Right kidney (tissue), 9 donors: ENCODE measurements at places on chromosomes 11 and 22.
A peak's percentile ranks its signal among the peaks of the same experiment; 100 is the strongest.

GRCh38 chr11:95674657-95675358, 114.8 kb downstream of the FAM76B start:
- DNase-seq = no peak

DNA sequence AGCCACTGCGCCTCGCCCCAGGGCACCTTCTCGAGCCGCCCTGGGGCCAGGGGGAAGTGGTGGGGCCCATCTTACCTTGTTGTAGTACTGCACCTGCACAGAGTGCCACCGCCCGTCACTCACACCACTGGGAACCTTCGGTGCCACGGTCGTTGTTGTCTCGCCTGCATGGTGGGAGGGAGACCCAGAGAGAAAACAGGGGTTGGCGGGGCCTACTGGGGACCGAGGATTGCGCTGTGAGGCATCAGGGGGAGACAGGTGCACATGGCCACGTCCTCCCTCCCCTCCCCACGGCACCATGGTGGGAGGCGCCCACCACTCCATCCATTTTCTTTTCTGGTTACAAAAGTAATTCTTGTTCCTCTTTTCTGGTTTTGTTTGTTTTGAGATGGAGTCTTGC, 97.8 kb downstream of the TRMU start:
- no peak for DNase-seq

DNA sequence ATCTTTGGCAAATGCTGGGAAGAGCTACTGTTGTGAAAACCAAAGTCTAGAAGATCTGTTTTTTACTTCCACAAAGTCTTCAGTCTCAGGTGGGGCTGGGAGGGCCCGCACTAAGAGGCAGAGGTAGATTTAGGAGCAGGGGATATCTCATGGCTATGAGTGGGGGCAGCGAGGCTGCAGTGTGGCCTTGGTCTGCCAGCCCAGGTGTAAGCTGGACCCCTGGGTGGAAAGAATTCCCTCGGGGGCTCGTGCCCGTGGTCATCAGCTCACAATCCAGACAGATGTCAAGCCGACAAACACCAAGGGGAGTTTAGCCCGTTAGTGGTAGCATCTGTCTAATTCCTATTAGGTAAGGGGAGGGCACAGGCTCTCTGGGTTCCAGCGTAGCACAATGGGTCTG, 9.0 kb downstream of the PKNOX2 start:
- no peak for DNase-seq

DNA sequence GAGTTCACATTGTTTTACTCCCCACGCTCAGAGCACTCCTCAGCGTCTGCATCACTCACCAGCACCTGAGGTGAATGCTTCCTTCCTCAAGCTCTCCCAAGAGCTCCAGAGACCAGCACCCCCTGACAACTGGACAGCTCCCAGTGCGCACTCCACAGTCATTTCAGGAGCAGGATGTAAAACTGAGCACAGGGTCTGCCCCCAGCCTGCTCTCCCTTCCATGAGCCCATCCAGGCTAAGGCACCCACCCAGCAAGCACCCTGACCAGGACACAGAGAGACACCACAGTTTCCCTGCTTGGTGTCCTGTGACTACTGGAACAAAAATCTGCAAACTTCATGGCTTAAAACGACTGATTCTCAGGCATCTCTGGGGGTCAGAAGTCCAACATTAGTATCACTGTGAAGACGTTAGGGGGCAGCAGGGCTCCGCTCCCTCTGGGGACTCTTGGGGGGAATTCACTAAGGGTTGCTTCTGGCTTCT, 3.3 kb downstream of the SCGB1D2 start:
- DNase-seq = peak; percentile 34

DNA sequence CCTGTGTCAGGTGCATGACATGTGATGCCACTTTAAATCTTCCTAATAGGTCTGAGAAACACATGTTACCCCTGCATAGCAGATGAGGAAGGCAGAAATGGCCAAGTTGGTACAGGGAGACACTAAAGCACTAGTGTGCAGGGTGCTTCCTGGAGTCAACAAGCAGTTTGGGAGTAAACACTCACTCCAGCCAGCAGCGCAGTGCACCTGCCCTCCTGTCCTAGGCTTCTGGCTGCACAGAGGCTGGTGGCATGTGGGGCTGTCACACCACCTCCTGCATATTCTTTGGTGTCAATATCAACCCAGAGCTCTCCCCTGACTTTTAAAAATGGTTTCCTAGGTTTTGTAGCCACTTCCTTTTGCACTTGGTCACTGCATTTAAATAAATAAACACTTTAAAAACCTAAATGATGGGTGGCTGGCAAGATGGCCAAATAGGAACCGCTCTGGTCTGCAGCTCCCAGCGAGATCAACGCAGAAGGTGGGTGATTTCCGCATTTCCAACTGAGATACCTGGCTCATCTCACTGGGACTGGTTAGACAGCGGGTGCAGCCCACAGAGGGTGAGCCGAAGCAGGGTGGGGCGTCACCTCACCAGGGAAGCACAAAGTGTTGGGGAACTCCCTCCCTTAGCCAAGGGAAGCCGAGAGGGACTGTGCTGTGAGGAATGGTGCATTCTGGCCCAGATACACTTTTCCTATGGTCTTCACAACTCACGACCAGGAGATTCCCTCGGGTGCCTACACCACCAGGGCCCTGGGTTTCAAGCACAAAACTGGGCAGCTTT, 33.5 kb downstream of the GAB4 start:
- DNase-seq = no peak

DNA sequence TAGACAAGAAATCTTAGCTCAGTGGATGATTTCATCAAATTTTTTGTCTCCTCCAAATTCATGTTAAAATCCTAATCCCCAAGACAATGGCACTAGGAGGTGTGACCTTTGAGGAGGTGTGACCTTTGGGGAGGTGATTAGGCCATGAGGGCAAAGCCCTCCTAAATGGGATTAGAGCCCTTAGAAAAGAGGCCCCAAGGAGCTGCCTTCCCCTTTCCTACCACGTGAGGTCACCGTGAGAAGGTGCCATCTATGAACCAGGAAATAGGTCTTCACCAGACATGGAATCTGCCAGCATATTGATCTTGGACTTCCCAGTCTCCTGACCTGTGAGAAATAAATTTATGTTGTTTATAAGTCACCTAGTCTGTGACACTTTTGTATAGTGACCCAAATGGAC, 138.7 kb downstream of the TRIM29 start:
- DNase-seq = no peak

DNA sequence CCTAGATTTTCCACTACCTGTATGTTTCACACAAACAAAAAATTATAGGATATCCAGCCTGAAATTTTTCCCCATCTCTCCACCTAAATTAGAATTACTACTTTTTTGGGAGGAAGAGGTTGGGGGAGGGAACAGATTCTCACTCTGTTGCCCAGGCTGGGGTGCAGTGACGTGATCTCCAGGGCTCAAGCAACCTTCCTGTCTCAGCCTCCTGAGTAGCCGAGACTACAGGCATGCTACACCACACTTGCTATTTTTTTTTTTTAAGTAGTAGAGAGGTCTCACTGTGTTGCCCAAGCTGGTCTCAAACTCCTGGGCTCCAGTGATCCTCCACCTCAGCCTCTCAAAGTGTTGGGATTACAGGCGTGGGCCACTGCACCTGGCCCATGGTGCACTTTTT, 9.5 kb downstream of the JAML start:
- DNase-seq = no peak

DNA sequence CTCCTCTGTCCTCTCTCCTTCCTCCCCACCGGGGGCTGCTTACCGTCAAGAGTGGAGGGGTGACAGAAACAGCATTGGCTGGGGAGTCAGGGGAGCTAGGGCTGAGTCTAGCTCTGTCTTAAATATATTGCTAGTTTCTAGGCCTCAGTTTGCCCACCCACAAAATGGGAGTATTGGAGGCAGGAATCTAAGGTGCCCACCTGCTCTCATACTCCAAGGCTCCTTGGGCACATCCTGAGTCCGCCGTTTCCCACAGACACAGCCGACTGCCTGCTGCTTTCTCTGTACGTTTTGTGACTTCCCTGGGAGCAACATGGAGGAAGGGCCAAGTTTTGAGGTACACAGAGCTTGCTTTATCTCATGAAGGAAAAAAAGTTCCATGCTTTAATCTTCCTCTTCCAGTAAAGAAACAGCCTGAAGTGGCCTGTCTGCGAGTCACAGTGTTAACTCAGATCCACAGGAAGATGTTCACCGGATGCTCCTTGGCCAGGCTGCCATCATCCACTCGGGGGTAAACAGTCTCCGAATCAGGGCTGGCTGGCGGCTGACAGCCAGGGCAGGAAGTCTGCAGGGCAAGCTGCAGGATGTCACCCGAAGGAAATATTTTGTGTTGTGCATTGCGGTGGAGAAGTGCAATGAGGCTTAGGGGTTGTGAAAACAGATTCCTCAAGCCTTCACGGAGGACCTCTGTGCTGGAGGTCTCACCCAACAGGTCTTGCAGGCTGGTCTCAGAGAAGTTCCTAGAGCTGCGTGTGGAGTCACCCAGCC, 11.0 kb upstream of the CERK start:
- DNase-seq = no peak
